Pancreas (tissue), 10 donors: ENCODE measurements at places on chromosomes 4 and X. TPM values are rescaled to one million over a fixed set of nuclear protein-coding genes. Genes with fewer than 3 reads are reported as not detected.
A peak's percentile ranks its signal among the peaks of the same experiment; 100 is the strongest.

GRCh38 chrX:151873096-151873495 is 39.6 kb upstream of the MAGEA4 start:
- no peak overlapping the region for H3K4me3 ChIP-seq
- H3K27ac ChIP-seq: no peak overlapping the region
- no peaks in the 10 kb centered on the region for H3K4me1 ChIP-seq
- H3K36me3 ChIP-seq: no peaks in the 10 kb centered on the region
- no peaks in the 10 kb centered on the region for H3K27me3 ChIP-seq

- H3K4me1 ChIP-seq: no peaks in the 10 kb centered on the region
- peaks cover 6% of the 10 kb centered on the region for H3K27me3 ChIP-seq
- DNase-seq: no peak
- H3K4me3 ChIP-seq: no peak overlapping the region
- no peaks in the 10 kb centered on the region for H3K36me3 ChIP-seq
- no peak overlapping the region for H3K27ac ChIP-seq
These were observed 226.2 kb upstream of the BCOR start for GRCh38 chrX:40323977-40324376.

- DNase-seq: peak; percentile 16
- no peak overlapping the region for H3K27ac ChIP-seq
These were observed 118.0 kb upstream of the WDFY3 start for GRCh38 chr4:85084371-85085094.

GRCh38 chrX:1876041-1876440 is 261.2 kb downstream of the ASMT start:
- no peaks in the 10 kb centered on the region for H3K4me1 ChIP-seq
- H3K36me3 ChIP-seq: no peaks in the 10 kb centered on the region

- peak within 1 kb of the TSS; percentile 31 for H3K4me3 ChIP-seq
- no peaks in the 10 kb centered on the region for H3K4me1 ChIP-seq
- peak; percentile 74 for DNase-seq
- H3K27ac ChIP-seq: peak within 1 kb of the TSS; percentile 48
These were observed at the start of gene NALF2 for GRCh38 chrX:69503782-69504625. NALF2 (plus strand) TSS chrX:69504326; CDS start chrX:69505283, 957 bp downstream.

SMIM9 gene
- not detected for total RNA-seq

SSX4 gene
- not detected for total RNA-seq
